ENCODE measurements at places on chromosomes 4 and X.
A peak's percentile ranks its signal among the peaks of the same experiment; 100 is the strongest.

DNA sequence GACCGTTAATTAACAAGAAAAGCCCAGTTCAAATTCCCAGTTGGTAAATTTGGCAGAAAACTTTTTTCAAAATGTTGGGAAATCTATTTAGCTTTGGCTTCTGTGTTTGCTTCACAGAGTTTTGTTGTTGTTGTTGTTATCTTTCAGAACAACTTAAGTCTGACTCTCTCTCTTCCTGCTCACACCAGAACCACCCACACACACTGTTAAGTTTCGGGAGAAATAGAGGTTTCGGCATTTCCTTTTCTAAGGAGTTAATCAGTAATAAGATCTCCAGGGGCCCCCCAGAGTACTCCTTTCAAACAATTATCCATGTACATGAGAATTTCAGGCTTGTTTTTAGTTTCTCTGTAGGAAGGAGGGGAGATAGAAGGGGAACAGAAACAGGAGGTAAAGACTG, 106.2 kb upstream of the PTCHD1 start:
- no peak for DNase-seq

DNA sequence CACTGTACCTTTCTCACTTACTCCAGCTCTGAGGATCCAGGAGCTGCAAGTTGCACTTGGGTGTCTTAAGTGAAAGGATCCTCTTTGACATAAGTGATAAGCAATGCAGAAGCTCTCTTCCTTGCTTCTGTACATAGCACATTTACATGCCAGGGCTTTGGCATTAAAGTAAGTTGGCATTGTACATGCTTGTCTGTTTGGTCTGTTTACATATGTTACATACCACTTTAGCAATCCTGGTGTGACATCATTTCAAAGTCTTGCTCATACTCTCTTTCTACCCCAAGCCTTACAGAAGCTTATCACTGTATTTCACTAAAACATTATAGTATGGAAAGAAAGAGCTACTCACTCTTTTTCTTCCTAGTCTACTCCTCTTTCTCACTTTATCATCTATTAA, 2548.3 kb downstream of the ARAP2 start:
- no peak for DNase-seq

DNA sequence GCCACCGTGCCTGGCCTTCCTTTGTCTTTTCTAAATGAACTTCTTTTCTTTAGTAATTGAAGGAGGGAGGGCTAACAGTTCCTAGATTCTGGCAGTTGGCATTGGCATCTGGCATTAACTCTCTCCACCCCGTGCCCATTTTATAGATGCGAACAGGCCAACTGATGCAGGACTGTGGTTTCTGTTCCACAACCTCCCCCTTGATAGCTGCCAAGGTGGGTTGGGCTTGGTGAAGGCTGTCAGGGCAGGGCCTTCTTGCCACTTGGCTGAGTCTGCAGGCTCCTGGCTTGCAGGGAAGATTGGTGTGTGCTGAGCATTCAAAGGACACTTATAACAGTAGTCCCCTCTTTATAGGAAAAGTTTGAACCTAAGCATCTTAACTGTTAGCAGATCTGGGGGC, 4.3 kb downstream of the SOWAHD start:
- DNase-seq = peak; percentile 36

DNA sequence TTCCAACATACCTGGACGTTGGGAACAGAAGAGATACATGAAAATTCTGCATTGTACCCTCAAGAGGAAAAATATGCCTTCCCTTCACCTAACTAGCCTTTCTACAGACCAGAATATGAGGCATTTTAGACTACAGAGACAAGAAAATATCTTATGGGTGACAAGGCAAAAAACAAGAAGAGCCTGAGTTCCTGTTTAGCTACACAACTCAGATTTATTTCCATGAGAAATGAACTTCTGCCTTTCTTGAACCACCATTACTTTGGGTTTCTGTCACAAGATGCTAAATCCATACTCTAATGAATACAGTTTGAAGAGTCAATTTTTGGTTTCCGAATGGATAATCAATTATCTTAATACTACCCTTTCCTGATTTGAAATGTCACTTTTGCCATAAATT, 18.7 kb downstream of the RCHY1 start:
- DNase-seq = no peak

DNA sequence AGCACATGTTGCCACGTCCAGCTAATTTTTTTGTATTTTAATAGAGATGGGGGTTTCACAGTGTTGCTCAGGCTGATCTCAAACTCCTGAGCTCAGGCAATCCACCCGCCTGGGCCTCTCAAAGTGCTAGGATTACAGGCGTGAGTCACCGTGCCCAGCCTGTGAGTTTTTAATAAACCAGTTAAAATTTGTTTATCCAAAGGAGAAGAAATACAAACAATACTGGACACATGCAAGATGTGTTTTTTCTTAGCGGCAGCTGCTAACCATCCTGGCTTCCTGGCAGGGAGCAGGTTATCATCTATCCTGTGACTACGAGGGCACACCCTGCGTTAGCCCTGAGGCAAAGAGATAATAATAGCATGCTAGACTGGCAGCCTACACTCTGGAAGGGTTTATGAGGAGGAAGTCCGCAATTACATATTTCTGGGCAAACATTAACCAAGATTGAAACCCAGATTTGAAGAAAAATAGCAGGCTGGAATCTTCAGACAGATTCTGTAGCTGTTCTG, 191.4 kb downstream of the SPRY1 start:
- no peak for DNase-seq

Measured in NAMALWA (cell line).